Immature natural killer cell (primary cell): ENCODE measurements at places on chromosomes 13 and 19. TPM values are rescaled to one million over a fixed set of nuclear protein-coding genes. Genes with fewer than 3 reads are reported as not detected.

The C19orf33 gene
- not detected for polyA plus RNA-seq

The GARIN5A gene
- polyA plus RNA-seq = 0.68 TPM

The FCAR gene
- polyA plus RNA-seq = not detected

The MAN2B1 gene
- polyA plus RNA-seq = 25.3 TPM

DNA sequence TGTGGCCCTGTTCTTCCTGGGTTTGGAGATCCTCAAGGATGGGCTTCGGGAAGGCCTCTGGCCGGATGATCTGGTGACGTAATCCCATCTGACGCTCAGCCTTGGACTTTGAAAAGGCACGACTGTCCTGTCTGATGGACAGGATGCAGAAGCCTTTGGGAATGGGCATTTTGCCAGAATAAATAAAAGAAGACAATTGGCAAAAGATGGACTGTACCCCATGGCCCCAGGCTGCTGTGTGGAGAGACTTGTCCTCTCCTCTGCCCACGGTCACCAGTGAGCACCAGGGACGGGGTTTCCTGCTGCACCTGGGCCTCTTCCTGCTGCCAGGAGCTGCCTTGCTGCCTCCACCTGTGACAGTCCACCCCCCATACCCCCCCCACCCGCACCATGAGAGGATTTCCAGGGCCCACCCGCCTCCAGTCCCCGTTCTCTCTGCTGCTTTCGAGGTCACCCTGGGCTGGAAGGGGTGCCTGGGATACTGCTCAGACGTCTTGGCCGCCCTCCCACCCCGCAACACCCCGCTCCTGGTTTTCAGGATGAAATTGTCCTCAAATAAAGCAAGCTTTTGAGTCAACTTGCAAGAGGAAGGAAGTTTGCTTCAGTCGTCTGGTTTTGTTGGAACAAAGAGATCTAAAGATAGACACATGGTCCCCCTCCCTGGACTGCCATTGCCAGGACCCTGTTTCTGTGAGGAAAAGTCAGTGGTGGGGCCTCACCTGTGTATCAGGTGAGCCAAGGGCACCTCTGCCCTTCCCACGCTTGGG is 40.9 kb downstream of the MCF2L start:
- DNase-seq = no peak
- peaks cover 11% of the 10 kb centered on the region for H3K4me1 ChIP-seq
- no peak overlapping the region for H3K4me3 ChIP-seq
- H3K27ac ChIP-seq = no peak overlapping the region

DNA sequence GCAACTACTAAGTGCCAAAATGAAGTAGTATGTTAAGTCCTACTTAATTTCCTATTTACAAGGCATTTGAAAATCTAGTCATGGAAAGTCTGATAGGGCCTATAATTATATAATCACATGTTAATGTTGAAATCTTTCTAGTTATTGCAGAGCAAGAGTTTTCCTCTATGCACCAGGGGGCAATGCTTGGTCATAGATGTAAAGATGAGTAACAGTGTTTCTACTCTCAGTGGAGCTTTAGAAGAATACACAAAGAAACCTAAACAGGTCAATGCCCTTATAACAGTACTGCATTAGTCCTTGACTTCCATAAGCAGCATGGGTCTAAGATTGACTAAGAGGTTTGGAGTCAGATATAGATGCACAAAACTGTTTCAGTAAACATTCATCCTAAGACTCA is 218.7 kb downstream of the KCTD12 start:
- no peak for DNase-seq
- no peak overlapping the region for H3K27ac ChIP-seq

- H3K4me3 ChIP-seq = no peak overlapping the region
- H3K27me3 ChIP-seq = no peaks in the 10 kb centered on the region
- H3K36me3 ChIP-seq = no peaks in the 10 kb centered on the region
- peaks cover 10% of the 10 kb centered on the region for H3K4me1 ChIP-seq
- H3K27ac ChIP-seq = no peak overlapping the region
Measured at GRCh38 chr13:32136716-32137115, 105.1 kb downstream of the FRY start.

DNA sequence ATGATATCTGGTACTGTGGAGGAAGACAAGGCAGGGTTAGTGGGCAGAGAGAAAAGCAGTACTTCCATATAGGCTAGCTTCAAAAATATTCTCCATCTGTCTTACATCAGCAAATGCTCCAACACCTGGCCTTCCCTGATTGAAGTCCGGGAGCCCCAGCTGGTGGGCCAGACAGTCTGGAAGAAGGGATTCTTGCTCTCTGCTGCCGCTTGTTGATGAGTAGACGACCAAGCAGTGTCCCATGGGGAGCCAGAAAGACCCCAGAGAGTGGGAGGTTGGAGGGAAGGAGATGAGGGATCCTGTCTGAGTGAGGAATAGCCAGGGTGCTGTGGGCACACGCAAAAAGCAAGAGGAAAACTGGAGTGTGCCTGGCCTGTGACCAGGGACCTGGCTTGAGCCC is 95.1 kb downstream of the ATP8A2 start:
- peaks cover 12% of the 10 kb centered on the region for H3K27me3 ChIP-seq
- peaks cover 2% of the 10 kb centered on the region for H3K4me1 ChIP-seq
- H3K36me3 ChIP-seq = no peaks in the 10 kb centered on the region
- no peak overlapping the region for H3K27ac ChIP-seq
- H3K4me3 ChIP-seq = no peak overlapping the region

DNA sequence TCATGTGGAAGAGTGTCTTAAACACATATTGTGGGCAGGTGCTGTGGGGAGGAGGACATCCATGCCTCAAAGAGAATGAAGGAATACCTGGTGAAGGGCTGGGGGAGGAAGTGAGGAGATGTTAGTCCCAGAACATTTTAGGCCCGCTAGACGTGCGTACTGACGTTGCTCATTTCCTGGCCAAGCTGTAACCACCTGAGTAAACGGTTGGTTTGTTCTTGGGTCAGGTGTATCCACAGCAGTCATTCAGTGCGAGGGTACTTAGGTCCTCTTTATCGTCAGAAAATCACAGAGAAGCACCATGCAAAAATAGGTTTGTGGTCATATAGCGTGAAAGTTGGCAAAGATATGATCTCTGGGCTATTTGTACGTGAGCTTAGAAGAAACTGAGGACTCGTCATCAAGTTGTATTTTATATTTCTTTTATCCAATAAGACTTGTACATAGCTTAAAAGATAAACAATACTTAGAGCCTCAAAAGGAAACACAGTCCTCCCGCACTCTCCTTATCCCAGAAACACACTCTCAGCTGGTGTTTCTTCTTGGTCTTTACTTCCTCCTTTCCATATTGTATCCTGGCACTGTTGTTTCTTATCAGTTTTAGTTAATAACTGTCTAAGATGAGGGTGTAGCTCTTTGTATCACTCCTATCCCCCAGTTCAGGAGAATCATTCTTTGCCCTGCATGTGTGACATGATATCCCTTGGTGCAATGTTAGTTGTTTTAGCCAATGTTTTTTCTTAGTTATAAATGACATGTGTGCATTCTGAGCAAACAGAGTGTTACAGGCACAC is 52.0 kb downstream of the ARHGEF7 start:
- peaks cover 52% of the 10 kb centered on the region for H3K4me1 ChIP-seq
- peak overlapping the region; percentile 31 for H3K27ac ChIP-seq
- DNase-seq = no peak
- H3K27me3 ChIP-seq = peaks cover 2% of the 10 kb centered on the region
- H3K36me3 ChIP-seq = peaks cover 7% of the 10 kb centered on the region
- no peak overlapping the region for H3K4me3 ChIP-seq

- no peak overlapping the region for H3K4me3 ChIP-seq
- peaks cover 3% of the 10 kb centered on the region for H3K36me3 ChIP-seq
- no peak overlapping the region for H3K27ac ChIP-seq
- H3K4me1 ChIP-seq = no peaks in the 10 kb centered on the region
- peaks cover 4% of the 10 kb centered on the region for H3K27me3 ChIP-seq
- no peak for DNase-seq
Measured at GRCh38 chr13:50277127-50277526, 261.9 kb downstream of the KCNRG start.

DNA sequence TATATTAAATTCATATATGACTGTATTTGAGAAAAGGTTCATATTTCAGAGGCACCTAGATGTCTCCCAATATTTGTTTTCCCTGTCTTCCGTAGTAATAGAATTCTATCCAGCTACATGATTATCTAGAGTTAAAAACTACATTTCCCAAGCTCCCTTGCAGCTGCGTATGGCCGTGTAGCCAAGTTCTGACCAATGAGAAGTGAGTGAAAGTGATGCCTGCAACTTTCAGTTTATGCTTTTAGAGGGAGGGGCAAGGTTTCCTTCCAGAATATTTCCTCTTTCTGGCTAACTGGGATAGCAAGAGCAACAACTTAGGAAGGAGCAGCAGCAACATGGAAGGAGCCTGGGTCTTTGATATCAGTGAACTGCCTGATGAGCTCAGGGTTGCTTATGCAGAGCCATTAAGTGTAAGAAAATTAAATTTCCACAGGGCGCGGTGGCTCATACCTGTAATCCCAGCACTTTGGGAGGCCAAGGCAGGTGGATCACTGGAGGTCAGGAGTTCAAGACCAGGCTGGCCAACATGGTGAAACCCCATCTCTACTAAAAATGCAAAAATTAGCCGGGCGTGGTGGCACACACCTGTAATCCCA is 23.2 kb upstream of the CYP2A13 start:
- peak overlapping the region; percentile 44 for H3K4me3 ChIP-seq
- no peaks in the 10 kb centered on the region for H3K36me3 ChIP-seq
- H3K4me1 ChIP-seq = no peaks in the 10 kb centered on the region
- no peak for DNase-seq
- no peak overlapping the region for H3K27ac ChIP-seq
- peaks cover 7% of the 10 kb centered on the region for H3K27me3 ChIP-seq

DNA sequence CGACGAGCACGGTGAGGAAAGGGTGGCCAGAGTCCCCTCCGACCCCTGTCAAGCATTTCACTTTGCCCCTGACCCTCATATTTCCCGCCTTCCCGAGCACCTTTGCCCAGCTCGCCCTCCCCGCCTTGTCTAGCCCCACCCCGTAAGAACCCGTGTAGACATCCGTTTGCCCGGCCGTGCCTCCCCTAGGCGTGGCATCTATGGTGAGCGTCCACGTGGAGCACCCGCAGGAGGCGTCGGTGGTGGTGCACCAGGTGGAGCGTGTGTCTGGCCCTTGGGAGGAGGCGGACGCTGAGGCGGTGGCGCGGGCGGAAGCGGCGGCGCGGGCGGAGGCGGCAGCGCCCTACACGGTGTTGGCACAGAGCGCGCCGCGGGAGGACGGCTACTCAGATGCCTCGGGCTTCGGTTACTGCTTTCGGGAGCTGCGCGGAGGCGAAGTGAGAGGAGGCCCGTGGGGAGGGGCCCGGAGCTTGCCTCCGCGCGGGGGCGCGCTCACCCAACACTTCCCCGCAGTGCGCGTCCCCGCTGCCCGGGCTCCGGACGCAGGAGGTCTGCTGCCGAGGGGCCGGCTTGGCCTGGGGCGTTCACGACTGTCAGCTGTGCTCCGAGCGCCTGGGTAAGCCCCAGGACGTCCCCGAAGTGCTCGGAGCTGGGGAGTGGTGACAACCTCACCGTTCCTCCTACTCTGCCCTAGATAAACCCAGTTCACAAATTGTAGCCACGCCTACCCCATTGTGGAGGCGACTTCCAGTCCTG is 4.2 kb downstream of the LTBP4 start:
- H3K4me1 ChIP-seq = peaks cover 68% of the 10 kb centered on the region
- peak overlapping the region; percentile 83 for H3K4me3 ChIP-seq

- H3K27ac ChIP-seq = no peak overlapping the region
- H3K27me3 ChIP-seq = peaks cover 21% of the 10 kb centered on the region
- no peak for DNase-seq
- peak overlapping the region; percentile 39 for H3K4me3 ChIP-seq
Measured at GRCh38 chr19:50909240-50910070, 1.7 kb downstream of the KLK4 start.

The GNG7 gene
- 0.84 TPM for polyA plus RNA-seq

The PRMT1 gene
- polyA plus RNA-seq = 204 TPM

DNA sequence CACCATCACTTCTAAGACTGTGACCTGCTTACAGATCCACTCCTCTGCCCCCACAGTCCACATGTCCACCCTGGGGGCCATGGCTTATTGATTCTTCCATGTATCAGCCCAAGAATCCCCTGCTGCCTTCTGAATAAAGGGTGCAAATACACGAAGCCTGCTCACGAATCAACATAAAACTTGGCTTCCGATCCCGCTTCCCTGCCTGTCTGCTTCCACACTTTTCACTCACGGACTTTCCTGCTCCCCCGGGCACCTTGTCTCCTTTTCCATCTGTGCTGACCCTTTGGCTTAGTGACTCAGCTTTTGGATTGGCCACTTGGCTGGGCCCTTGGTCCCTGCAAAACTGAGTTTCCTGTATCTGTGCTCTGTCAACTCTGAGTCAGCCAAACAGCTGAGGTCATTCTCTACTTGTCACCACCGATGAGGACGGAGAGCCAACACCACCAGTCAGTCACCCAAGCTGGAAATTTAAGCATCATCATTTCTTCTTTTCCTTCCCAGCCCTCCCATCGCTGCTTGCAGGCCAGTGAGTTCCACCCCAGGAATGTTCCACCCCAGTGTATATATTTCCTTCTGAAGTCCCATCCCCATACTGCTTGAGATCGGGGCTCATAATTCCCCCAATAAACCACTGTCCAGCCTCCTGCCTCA is 11.4 kb upstream of the USP12 start:
- H3K4me1 ChIP-seq = no peaks in the 10 kb centered on the region
- no peak for DNase-seq
- peaks cover 3% of the 10 kb centered on the region for H3K36me3 ChIP-seq

GRCh38 chr19:36527873-36528193 is 238 bp downstream of the ZNF260 start:
- H3K4me1 ChIP-seq = peaks cover 26% of the 10 kb centered on the region
- peaks cover 25% of the 10 kb centered on the region for H3K36me3 ChIP-seq
- H3K27ac ChIP-seq = peak overlapping the region; percentile 93
- H3K4me3 ChIP-seq = peak overlapping the region; percentile 96
- DNase-seq = no peak

- no peak for DNase-seq
Measured at GRCh38 chr13:24392972-24393371, 83.6 kb downstream of the C1QTNF9 start.

DNA sequence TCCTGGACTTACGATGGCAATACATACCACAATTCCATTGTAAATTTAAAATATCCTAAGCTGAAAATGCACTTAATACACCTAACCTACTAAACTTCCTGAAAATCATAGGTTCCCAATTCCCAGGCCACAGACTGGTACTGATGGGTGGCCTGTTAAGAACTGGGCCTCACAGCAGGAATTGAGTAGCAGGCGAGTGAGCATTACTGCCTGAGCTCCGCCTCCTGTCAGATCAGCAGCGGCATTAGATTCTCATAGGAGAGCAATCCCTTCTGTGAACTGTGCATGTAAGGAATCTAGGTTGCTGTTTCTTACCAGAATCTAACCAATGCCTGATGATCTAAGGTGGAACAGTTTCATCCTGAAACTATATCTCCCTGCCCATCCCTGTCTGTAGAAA is 1670.2 kb upstream of the PCDH20 start:
- no peaks in the 10 kb centered on the region for H3K27me3 ChIP-seq
- H3K27ac ChIP-seq = no peak overlapping the region
- no peaks in the 10 kb centered on the region for H3K36me3 ChIP-seq
- H3K4me1 ChIP-seq = no peaks in the 10 kb centered on the region
- no peak for DNase-seq
- no peak overlapping the region for H3K4me3 ChIP-seq

The KIR2DL1 gene
- 74.6 TPM for polyA plus RNA-seq
